Gastrocnemius medialis (tissue), 4 donors: ENCODE measurements at places on chromosomes 7 and 10.

DNA sequence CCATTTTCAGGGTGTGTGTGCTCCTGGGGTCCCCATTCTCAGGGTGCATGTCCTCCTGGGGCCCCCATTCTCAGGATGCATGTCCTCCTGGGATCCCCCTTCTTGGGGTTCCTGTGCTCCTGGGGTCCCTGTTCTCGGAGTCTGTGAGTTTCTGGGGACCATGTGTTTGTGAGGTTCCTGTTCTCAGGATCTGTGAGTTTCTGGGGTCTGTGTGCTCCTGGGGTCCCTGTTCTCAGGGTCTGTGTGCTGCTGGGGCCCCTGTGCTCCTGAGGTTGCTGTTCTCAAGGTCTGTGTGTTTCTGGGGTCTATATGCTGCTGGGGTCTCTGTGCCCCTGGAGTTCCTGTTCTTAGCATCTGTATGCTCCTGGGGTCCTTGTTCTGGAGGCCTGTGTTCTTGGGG lies 425.5 kb downstream of the GLRX3 start:
- DNase-seq, result no peak

- no peak for DNase-seq
These were observed 560.3 kb downstream of the ATRNL1 start for GRCh38 chr10:115653473-115653872.

GRCh38 chr10:62732841-62733653 lies 71.5 kb upstream of the ADO start:
- DNase-seq, result no peak

GRCh38 chr10:35424680-35425285 lies 88.5 kb downstream of the CCNY start:
- DNase-seq, result no peak

DNA sequence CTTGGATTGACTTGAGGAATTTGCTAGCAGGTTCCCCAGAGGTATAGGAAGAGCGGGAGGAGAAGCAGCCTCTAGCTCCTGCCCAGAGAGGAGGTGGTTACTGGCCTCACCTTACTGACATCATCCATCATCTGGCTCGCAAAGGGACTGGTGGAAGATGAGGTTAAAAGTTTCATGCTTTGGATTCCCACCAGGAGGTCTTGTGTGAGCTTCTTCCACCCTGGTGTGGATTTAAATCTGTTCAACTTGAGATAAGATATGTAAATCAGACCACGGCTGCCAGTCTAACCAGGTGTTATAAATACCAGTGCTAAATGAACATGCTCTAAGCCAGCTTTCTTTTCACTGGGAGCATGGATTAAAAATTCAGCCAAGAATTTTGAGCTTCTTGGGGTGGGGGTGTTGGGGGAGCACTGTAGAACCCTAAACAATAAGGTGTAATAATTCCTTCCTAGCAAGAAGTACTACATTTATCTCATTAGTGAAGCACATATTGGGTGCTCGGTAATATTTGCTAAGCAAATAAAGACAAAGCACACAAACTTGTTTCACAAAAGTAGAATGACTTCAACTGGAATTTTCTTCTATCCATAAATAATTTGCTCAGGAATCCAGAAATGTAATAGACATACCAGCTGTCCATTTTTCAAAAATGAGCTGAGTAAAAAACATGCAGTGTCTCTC lies 7.8 kb downstream of the PROSER2 start:
- DNase-seq, result no peak

- DNase-seq, result no peak
These were observed 3.7 kb upstream of the ABHD11 start for GRCh38 chr7:73742338-73742752.

GRCh38 chr10:78359640-78360091 lies 326.0 kb downstream of the RPS24 start:
- DNase-seq, result no peak

DNA sequence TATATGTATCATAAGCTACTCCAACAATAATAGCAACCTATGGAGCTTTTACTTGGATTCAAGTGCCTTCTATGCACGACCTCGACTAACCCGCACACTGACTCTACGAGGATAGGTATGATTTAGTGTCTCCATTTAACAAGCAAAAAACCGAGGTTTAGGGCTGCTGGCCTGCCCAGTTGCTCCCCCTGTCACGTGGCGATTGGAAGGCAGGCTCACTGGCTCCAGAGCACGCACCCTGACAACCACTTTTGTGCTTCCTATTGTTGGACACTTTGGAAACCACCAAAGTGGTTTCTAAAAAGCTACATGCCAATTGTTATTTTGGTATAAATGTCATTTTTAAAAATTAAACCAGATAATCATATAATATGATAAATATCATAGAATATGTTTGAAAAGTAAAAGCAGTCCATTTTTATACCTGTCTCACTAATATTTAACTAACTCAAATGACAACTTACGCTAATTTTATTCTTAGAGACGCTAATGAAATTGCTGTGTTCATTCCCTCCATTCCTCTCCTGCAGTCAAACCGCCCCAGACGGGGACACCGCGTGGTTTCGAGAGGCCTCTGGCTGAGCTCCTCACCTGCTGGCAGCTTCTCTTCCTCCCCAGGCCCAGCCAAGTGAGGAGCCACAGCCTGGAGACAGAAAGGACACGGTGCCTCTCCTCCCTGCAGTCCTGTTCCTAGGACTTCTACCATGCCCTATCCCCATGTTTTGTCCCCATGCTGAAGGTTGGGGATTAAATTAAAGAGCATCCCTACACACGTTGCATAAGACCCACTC lies 22.2 kb upstream of the RHEB start:
- peak; percentile 41 for DNase-seq

- no peak for DNase-seq
These were observed 239.7 kb upstream of the MKLN1 start for GRCh38 chr7:131087756-131088658.

GRCh38 chr10:22620140-22620857 lies 94.1 kb downstream of the PIP4K2A start:
- DNase-seq, result peak; percentile 30

DNA sequence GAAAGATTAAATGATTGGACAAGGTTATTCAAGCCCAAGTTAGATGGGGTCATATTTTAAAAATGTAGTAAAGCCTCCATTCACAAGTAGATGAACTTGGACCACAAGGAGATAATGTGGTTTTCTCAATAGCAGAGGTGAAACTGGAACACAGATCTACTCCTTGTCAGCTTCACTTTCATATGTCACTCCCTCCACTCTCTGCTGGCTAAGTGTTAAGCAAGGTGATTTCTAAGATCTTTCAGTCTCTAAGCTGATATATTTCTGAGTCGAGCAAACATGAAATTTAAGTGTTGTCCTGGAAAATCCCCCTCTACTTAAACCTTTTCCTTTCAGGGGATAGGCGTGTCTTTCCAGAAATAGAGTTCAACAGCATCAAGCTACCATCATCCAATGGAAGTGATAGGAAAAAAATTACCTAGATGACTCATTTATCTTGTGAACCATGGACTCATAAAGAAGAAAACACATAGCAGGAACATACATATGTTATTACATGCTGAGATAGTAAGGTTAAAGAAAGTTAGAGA lies 275.0 kb downstream of the PTEN start:
- no peak for DNase-seq

GRCh38 chr7:30389791-30390190 lies 88.8 kb downstream of the NOD1 start:
- DNase-seq, result no peak

- no peak for DNase-seq
These were observed 66.4 kb downstream of the ASAH2B start for GRCh38 chr10:50805981-50806622.

- no peak for DNase-seq
These were observed 180.7 kb upstream of the ANK3 start for GRCh38 chr10:60570272-60570865.

DNA sequence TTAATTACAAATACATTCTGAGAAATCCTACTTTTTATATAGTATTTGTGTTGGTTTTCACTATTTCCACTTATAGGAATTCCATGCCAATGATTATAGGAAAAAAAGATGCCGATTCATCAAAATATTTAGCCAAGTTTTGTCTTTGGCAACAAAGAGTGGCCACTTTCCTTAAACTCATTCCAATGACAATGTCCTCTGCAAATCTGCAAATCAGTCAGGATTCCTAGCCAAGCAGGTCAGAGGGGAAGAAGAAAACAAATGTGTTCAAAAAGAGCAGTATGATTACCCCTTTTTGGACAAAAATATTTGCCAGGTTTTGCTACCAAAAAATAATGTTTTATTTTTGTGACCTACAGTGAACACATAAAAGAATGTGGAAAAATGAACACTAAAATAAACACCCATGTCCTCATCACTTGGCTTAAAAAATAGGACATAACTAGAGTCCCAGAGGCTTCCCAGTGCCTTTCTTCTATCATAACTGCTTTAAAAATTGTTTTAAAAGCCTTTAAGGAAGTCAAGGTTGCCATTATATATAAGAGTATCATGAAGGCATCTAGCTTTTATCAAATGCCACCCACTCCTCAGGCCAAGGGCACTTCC lies 125.9 kb downstream of the ADAM12 start:
- no peak for DNase-seq

GRCh38 chr7:99109108-99110051 lies 34.5 kb downstream of the SMURF1 start:
- no peak for DNase-seq

GRCh38 chr7:134420424-134421125 lies 38.3 kb downstream of the AKR1B1 start:
- no peak for DNase-seq

DNA sequence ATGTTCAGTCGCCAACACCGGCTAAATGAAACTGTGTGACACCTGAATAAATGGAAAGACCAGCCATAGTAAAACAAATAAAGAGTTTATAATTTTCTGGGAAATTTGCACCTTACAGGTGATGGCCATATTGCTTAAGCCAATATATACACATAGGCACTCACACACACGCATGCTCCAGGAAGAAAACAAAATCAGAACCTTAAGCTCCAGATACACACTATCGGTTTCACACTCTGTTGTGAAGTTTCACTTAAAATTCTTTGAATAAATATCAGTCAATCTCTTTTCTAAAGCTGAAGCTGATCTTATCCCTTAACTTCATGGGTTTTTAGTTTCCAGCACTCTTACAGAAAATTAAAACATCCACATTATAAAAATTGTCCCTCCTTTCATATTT lies 226.7 kb upstream of the MDFIC start:
- no peak for DNase-seq
